ENCODE measurements at places on chromosomes 13 and 19. TPM values are rescaled to one million over a fixed set of nuclear protein-coding genes. Genes with fewer than 3 reads are reported as not detected.
A peak's percentile ranks its signal among the peaks of the same experiment; 100 is the strongest.

PLIN4 gene
- total RNA-seq: 30.0 TPM

KCNJ14 gene
- 1.4 TPM for total RNA-seq

PRSS57 gene
- not detected for total RNA-seq

NKG7 gene
- 1.8 TPM for total RNA-seq

ICAM4 gene
- total RNA-seq: 0.28 TPM

SIGLEC6 gene
- not detected for total RNA-seq

UPK1A gene
- not detected for total RNA-seq

PSG7 gene
- not detected for total RNA-seq

KLC3 gene
- 7.1 TPM for total RNA-seq

ZNF682 gene
- total RNA-seq: 7.6 TPM

PRODH2 gene
- not detected for total RNA-seq

DNA sequence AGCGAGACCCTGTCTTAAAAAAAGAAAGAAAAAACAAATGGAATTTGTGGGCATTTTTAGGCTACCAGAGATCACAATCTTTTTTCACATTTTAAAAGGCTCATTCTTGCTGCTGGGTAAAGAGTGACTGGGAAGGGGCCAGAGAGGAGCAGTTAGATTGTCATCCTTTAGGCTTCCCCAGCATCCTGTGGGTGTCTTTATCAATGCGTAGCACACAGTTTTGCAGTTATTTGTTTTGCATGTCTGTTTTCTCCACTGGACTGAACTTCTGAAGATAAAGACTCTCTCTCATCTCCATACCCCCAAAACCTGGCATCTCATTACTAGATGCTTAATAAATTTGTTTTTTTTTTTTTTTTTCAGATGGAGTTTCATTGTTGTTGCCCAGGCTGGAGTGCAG lies 2.1 kb upstream of the UTP14C start:
- no peak for DNase-seq

- no peak for DNase-seq
Observed at GRCh38 chr13:39699274-39699673, 43.8 kb downstream of the COG6 start.

GRCh38 chr13:26495750-26496149 lies 61.7 kb upstream of the WASF3 start:
- DNase-seq: no peak

DNA sequence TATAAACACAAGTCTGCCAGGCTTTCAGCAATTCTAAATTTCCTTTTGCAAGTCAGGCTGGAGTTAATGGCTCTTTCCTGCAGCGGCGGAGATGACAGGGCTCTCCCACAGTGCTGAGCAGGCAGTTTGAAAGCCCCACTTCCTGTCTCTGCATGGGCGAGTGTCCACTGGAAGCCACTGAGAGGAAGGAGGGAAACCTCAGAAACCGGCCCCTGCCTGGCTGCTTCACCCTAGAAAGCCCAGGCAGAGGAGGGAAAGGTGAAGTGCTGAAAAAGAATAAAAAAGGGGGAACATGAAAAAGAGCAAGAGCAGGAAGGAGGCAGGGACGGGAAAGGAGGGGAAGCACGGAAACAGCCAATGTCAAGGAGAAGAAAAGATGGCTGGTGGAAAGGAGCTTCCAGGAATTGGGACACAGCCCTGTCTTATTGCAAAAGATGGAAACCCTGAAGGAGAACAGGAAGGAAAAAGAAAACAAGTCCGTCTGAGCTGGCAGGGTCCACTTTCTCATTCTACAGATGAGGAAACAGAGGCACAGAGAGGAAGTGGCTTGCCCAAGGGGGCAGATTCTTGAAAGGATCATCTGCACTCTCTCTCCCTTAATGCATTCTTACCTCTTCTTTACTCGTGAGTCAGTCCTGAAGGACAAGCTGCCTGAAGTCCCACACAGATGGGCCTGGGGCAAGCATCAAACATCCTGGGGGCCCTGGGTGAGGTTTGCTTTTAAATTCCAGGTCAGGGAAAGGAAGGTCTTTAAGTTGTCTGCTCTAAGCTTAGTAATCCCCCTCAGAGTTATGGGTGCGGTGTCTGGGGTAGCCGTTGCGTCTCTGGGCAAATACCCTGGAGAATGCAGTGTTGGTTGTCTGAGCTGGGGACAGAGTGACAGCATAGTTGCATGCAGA lies 38.8 kb upstream of the ALOX5AP start:
- DNase-seq: no peak

DNA sequence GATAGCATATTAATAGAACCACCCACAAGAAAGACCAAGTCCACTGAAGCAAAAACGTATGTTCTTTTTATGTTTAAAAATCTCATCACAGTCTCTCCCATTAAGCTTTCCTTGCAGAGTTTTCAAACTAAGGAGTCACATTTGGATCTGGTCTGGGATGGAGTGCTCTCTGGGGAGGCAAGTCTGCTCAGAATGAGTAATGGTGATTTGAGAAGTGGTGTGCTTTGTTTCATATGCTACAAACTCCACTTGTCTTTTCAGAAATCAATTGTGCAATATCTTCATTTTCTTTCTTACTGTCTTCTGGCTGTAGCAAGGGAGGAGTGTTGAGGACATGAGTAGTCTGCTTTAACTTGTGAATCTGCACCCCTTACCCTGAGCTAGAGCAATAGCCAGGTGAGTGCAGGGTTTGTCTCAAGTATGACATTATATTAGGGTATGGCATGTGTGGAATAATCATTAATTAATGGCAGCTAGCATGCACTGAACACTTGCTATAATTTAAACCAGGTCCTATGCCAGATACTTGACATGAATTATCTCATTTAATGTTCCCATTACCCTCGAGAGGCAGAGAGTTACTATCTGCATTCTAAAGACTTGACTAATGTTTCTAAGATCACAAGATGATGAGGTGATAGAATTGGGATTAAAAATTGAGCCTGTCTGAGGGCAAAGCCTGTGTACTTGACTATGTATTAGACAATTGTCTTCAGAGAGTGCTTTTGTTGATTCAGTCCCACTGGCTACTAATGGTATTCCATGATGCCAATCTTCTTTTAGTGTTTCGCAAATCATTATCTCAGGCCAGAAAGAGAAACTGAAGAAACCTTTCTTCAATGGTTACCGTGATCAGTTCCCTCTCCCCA lies 171.8 kb downstream of the GPC6 start:
- no peak for DNase-seq

DNA sequence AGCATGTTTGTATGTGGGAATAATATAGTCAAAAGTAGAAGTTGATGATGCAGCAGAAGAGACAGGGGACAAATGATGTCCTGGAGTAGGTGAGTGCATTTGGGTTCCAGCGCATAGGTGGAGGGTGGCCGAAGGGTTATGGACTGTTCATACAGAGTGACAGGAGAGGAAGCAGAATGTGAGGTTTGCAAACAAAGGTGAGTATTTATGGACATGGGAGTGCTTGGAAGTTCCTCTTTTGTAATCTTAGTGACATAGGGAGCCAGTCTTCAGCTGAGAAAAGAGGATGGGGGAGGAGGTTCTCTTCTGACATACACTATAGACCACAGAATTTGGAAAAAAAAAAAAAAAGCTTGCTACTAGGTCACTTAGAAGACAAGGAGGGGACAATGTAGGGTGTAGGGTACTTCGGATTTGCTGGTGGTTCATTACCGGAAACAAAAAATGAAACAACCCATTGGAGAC lies 331.6 kb downstream of the DLEU7 start:
- DNase-seq: no peak

- DNase-seq: no peak
Observed at GRCh38 chr13:59962343-59962742, 201.4 kb downstream of the DIAPH3 start.

DNA sequence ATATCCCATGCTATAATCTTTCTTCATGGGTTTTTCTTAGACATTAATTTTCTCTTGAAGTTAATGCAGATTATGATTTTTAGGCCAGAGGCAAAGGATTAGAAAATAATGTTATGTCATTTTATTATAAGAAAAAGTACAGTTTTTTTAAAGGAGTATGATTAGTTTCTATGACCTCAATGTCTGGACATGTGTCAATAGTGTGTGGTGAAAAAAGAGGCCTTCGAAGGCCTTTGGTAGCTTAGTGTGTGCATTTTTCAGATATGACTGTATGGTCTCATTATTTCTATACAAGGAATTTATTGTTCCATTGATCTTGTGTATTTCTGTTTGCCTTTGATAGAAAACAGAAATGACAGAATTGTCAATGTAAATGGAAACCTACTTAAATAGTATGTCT lies 195.6 kb downstream of the GPC5 start:
- no peak for DNase-seq

DNA sequence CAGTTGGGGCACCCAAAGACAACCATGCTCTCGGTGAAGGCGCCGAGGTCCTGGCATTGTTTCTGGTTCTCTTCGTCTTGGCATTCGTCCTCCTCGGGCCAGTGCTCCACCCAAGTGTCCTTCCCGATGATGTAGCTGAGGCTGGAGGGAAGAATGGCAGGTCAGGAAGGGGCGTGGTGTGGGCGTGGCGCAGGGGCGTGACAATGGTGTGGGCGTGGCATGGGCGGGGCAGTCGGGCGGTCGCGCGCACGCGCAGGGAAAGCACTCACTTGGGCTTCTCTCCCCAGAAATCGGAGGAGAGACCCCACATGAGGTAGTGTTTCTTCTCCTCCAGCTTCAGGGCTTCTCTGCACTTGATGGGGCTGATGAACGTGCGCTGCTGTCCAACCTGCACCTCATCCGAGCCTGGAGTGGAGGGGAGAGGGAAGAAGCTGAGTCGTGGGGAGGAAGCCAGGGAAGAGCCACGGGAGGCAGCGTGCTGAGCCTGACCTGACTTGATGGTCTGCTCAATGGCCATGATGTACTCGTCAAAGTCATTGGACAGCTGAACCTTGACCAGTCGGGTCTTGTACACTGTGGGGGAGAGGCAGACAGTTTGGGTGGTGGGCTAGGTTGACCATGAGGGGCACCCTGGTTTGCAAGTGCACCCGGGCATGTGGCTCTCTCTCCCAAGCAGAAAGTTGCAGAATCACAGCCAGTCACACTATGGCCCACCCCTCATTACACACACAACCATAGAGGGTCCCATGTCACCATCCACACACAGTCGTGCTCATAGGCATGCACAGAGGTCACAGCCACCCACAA lies 8.1 kb upstream of the TNFSF14 start:
- no peak for DNase-seq

GRCh38 chr13:94065741-94066140 lies 413.7 kb downstream of the DCT start:
- DNase-seq: no peak

DNA sequence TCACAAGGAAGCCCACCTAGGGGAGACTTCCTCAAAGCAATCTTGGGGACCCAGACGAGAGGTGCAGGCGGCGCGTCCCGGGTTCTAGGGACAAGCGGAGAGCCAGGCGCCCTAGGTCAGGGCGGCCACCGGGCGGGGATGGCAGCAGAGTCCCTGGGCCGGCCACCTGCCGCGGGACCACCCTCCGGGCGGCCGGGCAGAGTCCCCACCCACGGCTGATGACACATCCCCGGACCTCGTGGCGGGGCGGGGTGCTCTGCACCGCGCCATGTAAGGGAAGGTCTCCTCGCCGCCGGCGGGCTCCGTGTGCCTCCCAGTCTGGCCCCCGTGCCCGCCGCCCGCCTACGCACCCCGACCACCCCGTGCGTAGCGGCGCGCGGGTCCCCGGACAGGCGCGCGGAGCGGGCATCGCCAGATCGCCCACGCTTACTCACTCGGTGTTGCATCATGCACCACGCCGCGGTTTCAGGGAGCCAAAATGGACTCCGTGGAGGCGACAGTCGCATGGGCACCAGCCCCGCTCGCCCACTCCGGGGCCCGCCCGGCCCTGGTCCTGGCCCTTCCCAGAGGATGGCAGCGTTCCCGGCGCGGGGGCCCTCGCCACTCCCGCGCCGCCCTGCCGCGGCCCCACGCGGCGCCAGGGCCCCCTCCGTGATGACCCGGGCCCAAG lies 643 bp downstream of the SLC7A1 start:
- DNase-seq: peak; percentile 75

GRCh38 chr19:34118879-34119748 lies 53.2 kb upstream of the LSM14A start:
- DNase-seq: no peak

GRCh38 chr13:90445179-90445578 lies 902.3 kb upstream of the MIR17HG start:
- no peak for DNase-seq

- no peak for DNase-seq
Observed at GRCh38 chr13:37173214-37173613, 67.8 kb upstream of the CSNK1A1L start.

- peak; percentile 42 for DNase-seq
Observed at GRCh38 chr19:9913237-9914000, 22.9 kb downstream of the OLFM2 start.

- DNase-seq: no peak
Observed at GRCh38 chr13:82597747-82598146, 1284.5 kb downstream of the SLITRK1 start.

DNA sequence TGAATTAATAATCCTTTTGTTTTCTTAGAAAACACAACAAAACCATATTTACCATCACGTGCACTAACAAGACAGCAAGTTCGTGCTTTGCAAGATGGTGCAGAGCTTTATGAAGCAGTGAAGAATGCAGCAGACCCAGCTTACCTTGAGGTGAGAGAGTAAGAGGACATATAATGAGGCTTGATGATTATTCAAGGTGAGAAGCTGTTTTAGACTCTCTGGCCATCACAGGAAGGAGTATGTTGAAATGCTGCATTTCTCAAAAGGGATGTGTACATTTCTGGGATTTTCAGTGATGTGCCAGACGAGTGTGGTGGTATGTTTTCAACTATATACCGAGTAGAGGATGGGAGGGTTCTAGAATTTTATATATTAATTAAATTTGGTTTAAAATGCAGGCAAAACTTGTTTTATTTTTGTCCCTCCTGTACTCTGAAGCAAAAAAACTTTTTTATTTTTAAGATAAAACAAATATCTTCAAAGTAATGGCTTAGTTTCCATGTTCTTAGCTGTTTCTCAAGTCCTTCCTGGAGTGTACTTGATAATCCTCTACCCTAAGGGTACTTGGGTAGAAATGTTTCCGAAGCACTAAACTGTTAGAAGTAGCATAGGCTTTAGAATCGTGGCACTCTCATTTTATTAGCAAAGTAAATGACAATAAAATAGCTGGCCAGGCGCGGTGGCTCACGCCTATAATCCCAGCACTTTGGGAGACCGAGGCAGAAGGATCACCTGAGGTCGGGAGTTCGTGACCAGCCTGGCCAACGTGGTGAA lies 51.1 kb downstream of the N4BP2L1 start:
- DNase-seq: no peak

GRCh38 chr19:7743425-7743841 lies 3.9 kb downstream of the CD209 start:
- DNase-seq: no peak

DNA sequence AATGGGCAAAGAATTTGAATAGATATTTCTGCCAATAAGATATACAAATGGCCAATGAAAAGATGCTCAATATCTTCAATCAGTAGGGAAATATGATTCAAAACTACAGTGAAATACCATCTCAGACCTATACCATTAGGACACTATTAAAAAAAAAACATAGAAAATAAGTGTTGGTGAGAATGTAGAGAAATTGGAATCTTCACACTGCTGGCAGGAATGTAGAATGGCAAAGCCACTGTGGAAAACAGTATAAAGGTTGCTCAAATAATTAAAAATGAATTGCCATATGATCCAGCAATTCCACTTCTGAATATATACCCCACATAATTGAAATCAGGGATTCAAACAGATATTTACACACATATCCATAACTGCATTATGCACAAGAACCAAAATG lies 88.1 kb upstream of the STARD13 start:
- no peak for DNase-seq

GRCh38 chr19:54556194-54556593 lies 17.4 kb upstream of the LILRA2 start:
- DNase-seq: no peak

Measured in ovary (tissue), 10 donors.